ENCODE measurements at places on chromosomes 1 and 21.

DNA sequence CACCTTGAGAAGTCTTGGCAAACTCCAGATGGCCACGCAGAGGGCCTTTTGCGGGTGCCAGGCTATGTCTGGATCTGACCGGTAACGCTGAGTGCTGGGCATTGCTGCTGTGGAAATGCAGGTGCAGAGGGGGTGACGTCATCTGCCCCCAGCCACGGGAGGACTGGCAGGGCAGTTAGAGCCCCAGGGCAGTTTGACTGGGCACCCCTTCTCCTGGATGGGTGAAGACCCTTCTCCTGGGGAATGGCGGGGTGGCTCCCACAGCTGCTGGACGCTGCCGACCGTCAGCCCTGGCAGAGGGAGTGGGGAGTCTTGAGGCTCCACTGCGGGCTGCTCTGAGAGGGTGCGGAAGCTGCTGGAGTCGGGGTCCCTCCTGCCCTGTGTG is 12.6 kb upstream of the EDN2 start:
- no peak for DNase-seq

DNA sequence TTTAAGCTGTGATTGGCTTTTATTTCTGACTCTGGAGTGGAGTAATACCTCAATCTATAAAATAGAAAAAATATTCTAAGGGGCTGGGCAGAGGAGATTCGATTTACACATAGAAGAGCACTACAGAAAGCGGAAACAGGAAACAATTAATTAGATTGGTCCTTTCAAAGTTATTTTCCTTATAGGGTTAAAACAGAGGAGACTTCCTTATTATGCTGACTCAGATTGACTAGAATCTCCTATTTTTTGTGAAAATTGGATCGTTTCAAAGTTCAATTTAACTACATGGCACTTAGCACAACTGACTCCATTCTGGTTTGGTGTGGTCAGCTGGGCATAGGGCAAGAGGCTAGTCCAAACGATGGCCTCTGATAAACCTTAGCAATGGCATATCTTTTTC is 48.3 kb upstream of the NCAM2 start:
- DNase-seq, result no peak

DNA sequence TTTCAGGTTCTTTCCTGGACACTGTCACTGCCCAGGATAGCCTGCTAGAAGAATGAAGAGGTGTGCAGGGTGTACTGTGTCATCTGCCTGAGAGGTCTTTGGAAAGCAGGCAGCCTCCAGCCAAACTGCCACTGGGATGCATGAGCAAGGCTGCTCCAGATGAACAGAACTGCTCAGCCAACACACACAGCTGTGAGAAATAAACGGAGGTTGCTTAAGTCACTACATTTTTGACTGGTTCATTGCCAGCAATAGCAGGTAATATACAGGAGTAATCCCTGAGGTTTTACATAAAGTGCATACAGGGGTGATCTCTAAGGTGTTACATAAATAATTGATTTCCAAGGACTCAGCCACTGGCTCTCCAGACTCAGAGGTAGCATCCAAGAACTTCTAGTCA is 516.9 kb downstream of the BRINP3 start:
- DNase-seq, result no peak

- no peak for DNase-seq
Measured at GRCh38 chr1:157404614-157405013, 147.7 kb downstream of the FCRL5 start.

DNA sequence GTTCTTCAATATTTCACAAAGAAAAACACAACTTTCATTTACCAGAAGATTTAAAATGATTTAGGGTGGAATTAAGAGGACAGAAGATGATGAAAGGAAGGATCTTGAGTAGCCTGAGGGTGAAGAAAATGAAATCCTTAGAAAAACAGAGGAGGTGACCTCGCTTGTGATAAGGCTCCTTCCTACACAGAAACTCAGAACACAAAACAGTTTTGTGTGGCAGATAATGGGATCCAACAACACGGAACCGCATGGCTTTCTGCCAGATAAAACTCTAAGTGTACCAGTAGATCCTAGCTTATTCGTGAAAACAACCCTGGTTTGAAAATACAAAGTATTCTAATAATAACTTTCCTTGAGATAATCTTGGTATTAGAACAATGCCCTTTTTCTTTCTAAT is 74.0 kb upstream of the EXO1 start:
- DNase-seq, result no peak

DNA sequence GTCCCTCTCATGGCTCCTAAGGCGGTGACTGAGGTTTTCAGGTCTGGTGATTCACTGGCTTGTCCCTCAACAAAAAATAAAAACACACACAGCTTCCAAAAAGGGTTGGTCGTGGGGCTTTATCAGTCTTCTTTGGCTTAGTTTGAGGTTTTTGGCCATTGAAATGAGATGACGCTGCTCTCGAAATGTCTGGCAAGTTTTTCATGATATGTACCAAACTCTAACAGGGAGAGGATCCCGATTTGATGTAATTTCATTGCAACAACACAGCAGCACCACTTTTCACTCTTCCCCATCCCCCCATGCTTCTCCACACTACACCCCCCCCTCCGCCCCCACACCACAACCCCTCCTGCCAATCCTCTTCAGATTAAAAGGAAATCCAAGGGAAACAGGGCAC is 187.1 kb upstream of the NFIA start:
- DNase-seq, result peak; percentile 41

DNA sequence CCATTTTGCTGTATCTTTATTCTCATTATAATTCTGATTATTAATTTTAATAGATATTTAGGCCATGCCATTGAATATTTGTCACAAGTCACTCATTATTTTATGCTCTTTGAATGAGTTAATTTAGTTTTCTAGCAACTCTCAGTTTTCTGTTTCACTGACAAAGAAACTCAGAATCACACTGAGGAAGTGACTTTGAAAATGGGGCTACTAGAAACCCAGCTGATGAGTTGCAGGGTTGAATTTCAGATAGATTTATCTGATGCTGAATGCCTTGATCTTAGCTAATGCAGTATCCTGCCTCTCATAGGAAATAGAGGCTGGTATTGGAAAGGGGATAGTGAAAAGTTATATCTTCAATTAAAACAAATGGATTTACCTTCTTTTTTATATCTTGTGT is 67.4 kb upstream of the PLA2G4A start:
- DNase-seq, result no peak

DNA sequence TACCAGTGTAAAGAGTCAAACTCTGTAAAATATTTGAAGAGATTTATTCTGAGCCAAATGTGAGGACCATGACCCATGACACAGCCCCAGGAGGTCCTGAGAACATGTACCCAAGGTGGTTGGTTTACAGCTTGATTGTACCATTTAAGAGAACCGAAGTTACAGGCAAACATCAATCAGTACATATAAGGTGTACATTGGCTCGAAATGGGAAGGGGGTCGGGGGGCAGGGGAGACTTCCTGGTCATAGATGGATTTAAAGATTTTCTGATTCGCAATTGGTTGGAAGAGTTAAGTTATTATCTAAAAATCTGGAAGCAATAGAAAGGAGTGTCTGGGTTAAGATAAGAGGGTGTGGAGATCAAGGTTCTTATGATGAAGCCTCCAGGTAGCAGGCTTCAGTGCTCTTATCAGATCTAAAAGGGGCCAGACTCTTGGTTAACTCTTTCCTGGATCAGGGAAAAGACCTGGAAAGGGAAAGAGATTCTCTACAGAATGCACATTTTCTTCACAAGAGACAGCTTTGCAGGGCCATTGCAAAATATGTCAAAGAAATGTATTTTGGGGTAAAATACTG is 47.5 kb upstream of the NTPCR start:
- no peak for DNase-seq

DNA sequence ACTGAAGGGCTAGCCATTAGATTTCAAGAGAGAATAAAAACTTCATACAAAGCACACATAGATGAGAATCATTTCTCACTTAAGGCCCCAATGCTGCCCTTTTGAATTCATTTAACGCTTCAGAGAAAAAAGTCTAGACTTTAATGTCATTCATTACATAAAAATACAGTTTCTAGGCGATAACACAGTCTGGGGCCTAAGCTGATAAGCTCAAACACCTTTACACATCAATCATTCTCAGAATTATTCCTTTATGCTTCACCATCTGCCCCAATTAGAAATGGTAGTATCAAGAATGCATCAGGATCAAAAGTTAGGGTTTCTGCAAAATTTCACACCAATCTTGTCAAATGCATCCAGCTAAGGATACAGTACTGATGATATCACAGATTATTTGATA is 100.1 kb upstream of the HP1BP3 start:
- DNase-seq, result no peak

GRCh38 chr1:192904438-192904895 is 95.6 kb downstream of the RGS2 start:
- DNase-seq, result no peak

DNA sequence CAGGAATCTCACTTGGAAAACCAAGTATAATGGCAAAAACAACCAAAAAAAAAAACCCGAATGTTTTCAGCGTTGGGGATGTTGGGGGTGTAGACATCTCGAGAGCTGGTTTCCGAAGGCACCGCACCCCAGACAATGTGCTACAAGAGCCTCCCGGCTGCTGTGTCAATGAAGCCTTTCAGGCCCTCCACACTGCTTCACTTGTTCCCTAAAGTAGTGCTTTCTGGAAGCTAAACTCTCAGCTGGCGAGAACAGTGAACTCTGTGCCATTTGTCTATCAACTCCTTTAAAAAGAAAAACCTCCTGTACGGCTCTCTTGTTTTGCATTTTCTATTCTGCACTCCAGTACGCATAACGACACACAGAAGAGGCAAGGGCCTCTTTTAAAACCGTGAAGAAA is 32.5 kb downstream of the PLEKHO1 start:
- no peak for DNase-seq

DNA sequence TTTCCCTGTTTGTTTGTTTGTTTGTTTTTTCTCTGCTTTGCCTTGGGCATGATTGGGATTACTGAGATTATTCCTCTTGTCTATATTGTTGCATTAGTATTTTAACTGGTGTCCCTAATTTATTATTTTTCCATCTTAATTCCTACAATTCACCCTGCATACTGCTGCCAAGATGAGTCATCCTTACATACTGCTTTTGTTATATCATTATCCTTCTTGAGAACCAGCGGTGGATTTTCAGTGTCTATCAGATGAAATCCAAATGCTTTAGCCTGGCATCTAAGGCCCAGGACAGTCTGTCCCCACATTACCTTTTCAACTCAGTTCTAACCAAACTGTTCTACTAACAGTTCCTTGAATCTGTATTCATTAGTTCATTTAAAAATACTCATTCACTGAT is 101.7 kb downstream of the OLFML2B start:
- DNase-seq, result no peak

- DNase-seq, result no peak
Measured at GRCh38 chr1:14713077-14713476, 114.6 kb downstream of the KAZN start.

- peak; percentile 61 for DNase-seq
Measured at GRCh38 chr1:9827558-9828185, 3.9 kb upstream of the CLSTN1 start.

DNA sequence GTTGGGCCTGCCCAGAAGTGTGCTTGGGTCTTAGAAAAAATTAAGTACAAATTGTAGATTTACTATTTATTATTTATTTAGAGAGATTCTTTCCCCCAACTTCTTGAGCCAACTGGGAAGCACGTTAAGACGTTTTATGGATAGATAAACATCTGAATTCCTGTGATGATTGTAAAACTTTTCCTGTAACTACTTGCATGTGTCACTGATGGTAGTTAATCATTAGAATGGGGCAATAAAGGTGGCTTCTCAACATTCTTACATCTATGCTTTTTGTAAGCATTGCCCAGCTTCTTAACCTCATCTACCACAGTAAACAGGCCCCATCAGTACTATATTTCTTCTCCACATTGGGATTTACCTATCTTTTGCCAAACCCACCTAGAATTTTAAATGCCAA is 559.8 kb downstream of the LMO4 start:
- DNase-seq, result no peak

- DNase-seq, result peak; percentile 42
Measured at GRCh38 chr1:228275179-228275429, 67.3 kb downstream of the OBSCN start.

DNA sequence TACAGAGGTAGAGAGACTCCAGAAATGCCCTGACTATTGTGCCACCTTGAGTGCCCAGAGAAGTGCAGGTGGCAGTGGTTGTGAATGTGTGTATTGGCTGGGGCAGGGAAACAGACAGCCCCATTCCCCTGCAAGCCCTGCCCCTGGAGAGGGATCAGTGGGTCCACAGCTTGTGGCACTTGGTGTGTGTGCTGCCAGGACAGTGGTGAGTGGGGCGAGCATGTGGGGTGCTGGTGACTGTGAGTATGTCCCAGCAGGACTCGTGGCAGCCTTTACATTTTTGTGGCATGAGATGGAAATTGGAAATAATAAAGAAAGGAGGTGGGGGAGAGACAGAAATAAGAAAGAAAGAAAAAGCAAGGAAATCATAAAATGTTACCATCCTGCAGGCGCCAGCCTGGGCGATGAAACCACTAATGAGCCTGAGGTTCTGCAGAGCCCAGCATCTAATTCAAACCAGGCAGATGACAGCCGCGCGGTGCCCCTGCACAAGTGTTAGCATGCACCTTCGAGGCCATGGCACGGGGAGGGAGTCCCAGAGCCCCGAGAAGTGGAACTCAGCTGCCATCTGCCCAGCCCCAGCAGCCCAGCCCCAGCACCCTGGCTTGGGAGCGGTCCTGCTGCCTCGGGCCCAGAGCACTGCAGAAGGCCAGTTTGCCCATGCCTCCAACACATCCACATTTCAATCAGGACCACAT is 49.1 kb upstream of the ZBTB40 start:
- no peak for DNase-seq

- no peak for DNase-seq
Measured at GRCh38 chr21:33971492-33972013, 55.9 kb upstream of the ATP5PO start.

DNA sequence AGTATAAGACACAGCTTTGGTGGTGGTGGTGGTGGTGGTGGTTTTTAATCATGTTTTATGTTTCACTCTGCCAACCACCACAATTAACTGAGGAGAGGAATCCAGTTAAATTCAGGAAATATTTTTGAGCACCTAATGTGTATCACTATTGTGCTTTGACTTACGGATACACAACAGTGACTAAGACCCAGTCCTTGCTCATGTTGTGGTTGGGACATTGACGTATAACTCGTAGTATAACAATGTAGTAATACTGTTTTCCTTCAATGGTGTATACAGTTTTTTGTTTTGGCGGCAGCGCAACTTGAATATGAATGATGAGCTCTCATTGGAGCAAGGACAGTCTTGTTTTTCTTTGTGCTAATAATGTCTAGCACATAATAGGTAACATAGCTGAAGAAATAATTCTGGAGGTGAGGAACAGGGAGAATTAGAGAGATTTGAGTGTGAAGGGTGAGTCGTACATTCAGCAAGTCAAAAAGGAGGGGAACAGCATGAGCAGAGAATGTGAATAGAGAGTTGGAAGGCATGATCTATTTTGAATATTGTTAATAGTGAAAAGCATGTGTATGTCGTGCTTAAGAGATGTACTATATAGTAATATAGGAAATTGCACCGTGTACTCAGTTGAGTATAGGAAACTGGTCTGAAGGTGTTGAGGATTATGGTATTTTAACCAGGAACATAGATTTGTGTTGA is 5.5 kb downstream of the CACYBP start:
- no peak for DNase-seq

DNA sequence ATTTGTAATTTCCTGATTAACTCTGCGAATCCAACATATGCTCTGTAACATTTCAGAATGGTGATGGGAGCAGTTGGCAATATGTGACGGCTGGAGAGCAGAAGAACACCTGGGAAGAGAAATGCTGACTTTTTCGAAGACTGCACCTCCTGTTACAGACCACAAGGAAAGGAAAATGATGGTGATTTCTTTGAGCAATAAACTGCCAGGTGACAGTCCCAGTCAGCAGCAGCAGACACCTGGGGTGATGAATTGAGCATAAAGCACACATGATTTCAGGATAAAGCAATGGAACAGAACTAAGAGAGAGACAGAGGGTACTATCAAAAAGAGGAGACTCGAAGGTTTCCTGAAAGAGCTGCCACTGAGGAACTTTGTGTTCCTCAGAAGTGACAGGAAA is 528.6 kb downstream of the NEGR1 start:
- no peak for DNase-seq

Data from K562 (cell line).